PC-3 (cell line): ENCODE measurements at places on chromosomes 1 and 21.

GRCh38 chr21:42601656-42602055 is 51.8 kb upstream of the PDE9A start:
- no peak overlapping the region for H3K27ac ChIP-seq
- no peaks in the 10 kb centered on the region for H3K36me3 ChIP-seq
- H3K27me3 ChIP-seq: peaks cover 34% of the 10 kb centered on the region
- no peak for DNase-seq
- no peaks in the 10 kb centered on the region for H3K4me1 ChIP-seq

DNA sequence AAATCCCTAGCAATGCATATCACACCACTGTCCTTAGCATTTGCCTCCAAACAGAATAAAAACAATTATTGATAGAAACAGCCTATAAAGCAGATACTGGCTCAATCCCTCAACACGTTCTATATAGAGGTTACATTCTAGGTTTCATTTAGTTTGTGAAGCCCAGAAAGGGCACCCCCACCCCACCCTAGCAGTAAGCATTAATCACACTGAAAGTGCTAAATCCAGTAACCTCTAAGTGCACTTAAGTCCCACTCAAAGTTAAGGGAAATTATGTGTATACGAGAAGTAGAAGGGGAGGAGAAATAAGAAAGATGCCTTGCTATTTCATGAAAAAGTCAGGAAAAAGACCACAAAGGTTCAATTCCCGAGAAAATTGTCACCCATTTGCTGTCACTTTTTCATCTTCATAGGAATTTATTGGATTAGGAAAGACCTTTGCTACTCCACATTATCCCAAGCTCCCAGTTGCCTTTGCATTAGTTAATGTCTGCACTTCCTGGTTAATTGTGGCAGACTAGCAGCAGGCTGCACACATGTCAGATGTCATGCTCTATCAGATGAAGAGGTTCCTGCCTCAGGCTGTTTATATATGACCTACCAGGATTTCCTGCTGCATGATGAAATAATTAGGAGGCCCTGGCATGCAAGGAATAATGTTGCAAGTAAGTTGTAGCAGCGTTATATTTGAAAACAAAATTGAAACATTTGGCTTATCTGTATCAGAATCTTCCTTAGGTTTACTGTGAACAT is 54.5 kb upstream of the LHX8 start:
- H3K27ac ChIP-seq: no peak overlapping the region
- no peaks in the 10 kb centered on the region for H3K4me1 ChIP-seq
- peaks cover 3% of the 10 kb centered on the region; the same call in 1 of the 2 replicates for H3K27me3 ChIP-seq

- H3K27ac ChIP-seq: no peak overlapping the region
- no peak overlapping the region for H3K4me3 ChIP-seq
- no peaks in the 10 kb centered on the region for H3K27me3 ChIP-seq
- H3K36me3 ChIP-seq: no peaks in the 10 kb centered on the region
- H3K4me1 ChIP-seq: peaks cover 12% of the 10 kb centered on the region; the same call in 1 of the 2 replicates
Observed at GRCh38 chr1:195740862-195741261, 867.4 kb downstream of the KCNT2 start.

DNA sequence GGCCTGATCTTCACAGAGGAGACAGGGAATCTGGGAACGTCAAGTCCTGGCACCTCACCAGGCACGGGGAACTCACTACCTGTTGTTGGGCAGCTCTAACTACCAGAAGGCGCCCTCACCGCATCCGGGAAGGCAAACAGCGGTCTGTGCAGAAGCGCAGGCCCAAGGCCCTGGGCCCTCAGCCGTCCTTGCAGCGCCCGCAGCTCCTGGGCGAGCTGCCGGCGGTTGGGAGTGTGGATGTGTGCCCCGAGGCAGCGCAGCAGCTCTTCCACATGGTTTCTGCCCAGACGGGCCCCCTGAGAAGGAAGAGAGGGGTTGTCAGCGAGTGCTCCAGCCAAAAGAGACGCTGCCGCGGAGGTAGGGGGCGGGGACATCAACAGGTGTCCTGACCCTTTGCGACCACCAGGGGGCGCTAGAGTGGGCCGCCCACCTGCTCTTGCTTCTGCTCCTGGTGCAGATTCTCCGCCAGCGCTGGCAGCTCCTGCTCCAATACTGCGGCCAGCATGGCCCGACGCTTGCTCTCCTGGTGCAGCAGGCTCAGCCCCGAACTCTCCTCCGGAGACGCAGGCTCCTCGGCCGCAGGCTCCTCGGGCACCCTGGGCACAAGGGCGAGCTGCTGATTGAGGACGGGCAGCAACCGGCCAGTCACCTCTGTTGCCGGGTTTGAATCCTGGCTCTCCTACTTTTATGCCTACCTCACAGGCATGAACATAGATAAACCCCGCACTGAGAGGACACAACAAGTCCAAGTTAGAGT is 9.3 kb downstream of the MAP3K6 start:
- no peak overlapping the region for H3K27ac ChIP-seq
- no peaks in the 10 kb centered on the region for H3K27me3 ChIP-seq
- H3K4me3 ChIP-seq: no peak overlapping the region
- H3K4me1 ChIP-seq: no peaks in the 10 kb centered on the region

DNA sequence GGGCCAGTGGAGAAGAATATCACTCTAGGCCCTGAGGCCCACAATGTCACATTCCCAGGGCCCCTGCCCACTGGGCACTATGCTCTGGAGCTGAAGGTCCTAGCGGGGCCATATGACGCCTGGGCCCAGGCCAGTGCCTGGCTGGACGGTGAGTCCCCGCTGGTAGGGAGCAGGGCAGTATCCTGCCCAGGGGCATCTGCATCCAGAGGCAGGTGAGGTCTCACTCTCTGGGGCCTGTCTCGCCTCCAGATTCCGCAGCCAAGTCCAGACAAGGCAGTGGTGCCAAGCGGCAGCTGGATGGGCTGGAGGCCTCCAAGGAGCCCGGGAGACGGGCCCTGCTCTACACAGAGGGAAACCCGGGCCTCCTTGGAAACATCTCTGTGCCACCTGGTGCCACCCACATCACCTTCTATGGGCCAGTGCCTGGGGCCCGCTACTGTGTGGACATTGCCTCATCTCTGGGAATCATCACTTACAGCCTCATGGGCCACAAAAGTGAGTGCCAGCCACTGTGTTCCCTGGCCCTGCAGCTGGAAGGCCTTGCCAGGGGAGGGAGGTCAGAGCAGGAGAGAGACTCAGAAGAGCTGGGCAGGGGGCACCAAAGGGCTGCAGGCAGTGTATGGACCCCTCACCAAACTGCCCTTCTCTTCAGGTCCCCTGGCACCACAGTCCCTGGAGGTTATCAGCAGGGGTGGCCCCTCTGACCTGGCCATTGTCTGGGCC is 11.1 kb upstream of the PTPN7 start:
- no peak overlapping the region for H3K27ac ChIP-seq
- H3K4me1 ChIP-seq: no peaks in the 10 kb centered on the region
- no peak for DNase-seq
- H3K27me3 ChIP-seq: no peaks in the 10 kb centered on the region
- H3K4me3 ChIP-seq: no peak overlapping the region
- no peaks in the 10 kb centered on the region for H3K36me3 ChIP-seq

DNA sequence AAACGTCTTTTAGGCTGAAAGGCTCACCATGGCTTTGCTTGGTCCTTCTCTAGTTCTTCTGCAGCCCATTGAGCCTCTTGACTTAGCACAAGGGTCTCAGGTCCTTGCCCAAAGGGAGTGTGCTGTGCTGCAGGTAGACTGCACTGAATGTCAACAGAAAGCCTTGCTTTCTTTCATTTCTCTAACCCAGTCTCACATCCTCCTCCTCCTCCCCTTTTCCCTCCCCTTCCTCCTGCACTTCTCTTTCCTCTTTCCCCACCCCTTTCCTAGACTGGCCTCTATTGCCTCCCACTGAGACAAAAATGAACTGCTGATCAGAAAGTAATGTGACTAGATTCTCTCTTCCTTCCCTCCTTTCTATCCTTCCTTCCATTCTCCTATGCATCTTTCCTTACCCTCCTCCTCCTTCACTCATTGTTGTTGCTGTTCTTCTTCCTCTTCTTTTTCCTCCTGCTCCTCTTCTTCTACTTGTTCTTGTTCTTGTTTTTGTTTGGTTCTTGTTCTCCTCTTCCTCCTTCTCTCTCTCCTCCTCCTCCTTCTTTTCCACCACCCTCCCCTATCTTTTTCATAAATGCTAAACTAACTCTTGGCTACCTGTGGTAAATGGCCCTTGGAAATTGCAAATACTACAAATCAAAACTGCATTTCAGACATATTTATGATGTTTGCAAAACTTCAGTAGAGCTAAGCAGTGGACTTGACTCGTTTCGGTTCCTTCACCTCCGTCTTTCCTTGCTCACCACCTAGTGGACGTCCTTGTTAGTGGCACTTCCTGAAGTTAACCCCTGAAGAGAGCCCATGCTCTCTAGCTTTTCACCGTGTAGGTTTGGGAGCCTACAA is at the start of gene SELL:
Gene SELL (minus strand): TSS at position 152 of the 840 bp plus-strand sequence. CDS start 122 bp downstream, at position 30.
- H3K36me3 ChIP-seq: no peaks in the 10 kb centered on the region
- H3K4me1 ChIP-seq: peaks cover 6% of the 10 kb centered on the region; the same call in 1 of the 2 replicates
- H3K27ac ChIP-seq: no peak within 1 kb of the TSS
- H3K27me3 ChIP-seq: peaks cover 7% of the 10 kb centered on the region; the same call in 1 of the 2 replicates

DNA sequence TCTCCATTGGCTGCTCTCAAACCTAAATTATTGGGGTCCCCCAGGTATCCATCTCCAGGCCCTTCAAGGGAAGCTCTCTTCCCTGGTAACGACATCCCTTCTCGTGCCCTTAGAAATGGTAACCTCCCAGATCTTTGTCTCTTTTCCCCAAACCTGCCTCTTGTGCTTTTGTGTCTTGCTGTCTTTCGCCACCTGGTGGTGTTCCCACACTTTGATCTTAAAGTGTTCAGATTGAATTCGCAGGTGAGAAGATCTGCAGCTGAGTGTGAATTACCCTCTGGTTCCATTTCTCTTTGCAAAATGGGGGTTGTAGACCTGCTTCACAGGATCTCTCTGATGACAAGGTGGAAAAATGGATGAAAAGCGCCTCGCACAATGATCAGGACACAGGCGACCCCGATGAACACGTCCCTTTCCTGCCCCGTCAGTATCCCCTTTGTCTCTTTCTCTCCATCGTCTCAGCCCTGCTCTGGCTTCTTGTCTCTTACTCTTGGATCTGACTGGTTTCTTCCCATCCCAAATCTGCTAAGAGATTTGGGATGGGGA is 53.1 kb downstream of the DOP1B start:
- peak overlapping the region; percentile 83 for H3K27ac ChIP-seq
- peak overlapping the region; percentile 31; the same call in 1 of the 2 replicates for H3K4me3 ChIP-seq
- H3K27me3 ChIP-seq: no peaks in the 10 kb centered on the region
- peaks cover 4% of the 10 kb centered on the region; the same call in 1 of the 2 replicates for H3K36me3 ChIP-seq
- peak; percentile 83 for DNase-seq
- H3K4me1 ChIP-seq: peaks cover 67% of the 10 kb centered on the region

- peak; percentile 51 for DNase-seq
- H3K27ac ChIP-seq: no peak within 1 kb of the TSS
- H3K4me3 ChIP-seq: peak within 1 kb of the TSS; percentile 59
- H3K27me3 ChIP-seq: peaks cover 63% of the 10 kb centered on the region
Observed at GRCh38 chr1:24930260-24931145, at the start of gene RUNX3. RUNX3 (minus strand) TSS chr1:24930276; CDS start chr1:24929868, 408 bp downstream.

GRCh38 chr1:159897962-159898361 is 2.0 kb downstream of the CFAP45 start:
- H3K27me3 ChIP-seq: no peaks in the 10 kb centered on the region
- H3K36me3 ChIP-seq: no peaks in the 10 kb centered on the region
- DNase-seq: no peak
- H3K4me1 ChIP-seq: peaks cover 20% of the 10 kb centered on the region
- H3K4me3 ChIP-seq: no peak overlapping the region
- H3K27ac ChIP-seq: no peak overlapping the region

DNA sequence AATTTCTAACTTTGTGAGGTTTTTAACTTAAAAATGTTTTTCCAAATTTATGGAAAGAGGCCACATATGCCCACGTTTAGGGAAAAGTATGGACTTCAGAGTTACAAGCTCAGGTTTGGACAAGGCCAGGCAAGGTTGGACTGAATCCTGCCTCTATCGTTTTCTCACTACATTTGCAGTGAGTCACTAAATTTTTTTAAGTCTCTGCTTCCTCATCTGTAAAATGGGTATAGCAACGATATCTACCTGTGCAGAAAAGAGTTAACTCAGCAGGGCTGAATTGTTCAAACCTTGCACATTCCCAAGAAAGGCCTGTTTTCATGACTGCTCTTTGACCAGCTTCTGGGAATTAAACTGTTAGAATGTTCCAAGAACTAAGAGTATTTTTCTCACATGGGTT is 159.1 kb downstream of the LTN1 start:
- H3K4me3 ChIP-seq: no peak overlapping the region
- no peak for DNase-seq
- peaks cover 31% of the 10 kb centered on the region for H3K4me1 ChIP-seq
- H3K27me3 ChIP-seq: no peaks in the 10 kb centered on the region

GRCh38 chr1:17570228-17570627 is 30.7 kb downstream of the ARHGEF10L start:
- H3K27ac ChIP-seq: peak overlapping the region; percentile 97
- no peaks in the 10 kb centered on the region for H3K27me3 ChIP-seq
- no peaks in the 10 kb centered on the region for H3K36me3 ChIP-seq
- peaks cover 19% of the 10 kb centered on the region for H3K4me1 ChIP-seq
- no peak overlapping the region for H3K4me3 ChIP-seq

GRCh38 chr1:26799479-26800142 is 11.9 kb downstream of the PIGV start:
- no peaks in the 10 kb centered on the region for H3K27me3 ChIP-seq
- peak overlapping the region; percentile 43; the same call in 1 of the 2 replicates for H3K4me3 ChIP-seq

DNA sequence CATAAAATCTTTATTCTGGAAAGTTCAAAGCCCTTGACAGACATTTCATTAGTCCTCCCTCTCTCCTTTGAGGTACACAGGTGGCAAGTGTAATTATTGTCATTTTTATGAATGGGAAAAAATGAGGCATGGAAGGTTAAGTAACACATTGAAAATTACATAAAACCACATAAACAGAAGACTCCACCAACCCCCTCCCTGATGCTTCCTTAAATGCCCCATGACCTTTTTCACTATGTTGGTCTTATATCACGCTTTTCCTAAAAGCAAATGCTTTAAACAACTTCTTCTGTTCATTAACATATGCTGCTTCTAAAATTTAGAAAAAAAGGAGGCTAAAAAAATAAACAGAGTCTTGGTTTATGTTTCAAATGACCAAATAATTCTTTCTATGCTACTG is 648.4 kb downstream of the PTPRC start:
- no peaks in the 10 kb centered on the region for H3K27me3 ChIP-seq
- no peak for DNase-seq
- no peak overlapping the region for H3K27ac ChIP-seq
- H3K4me1 ChIP-seq: no peaks in the 10 kb centered on the region
- H3K4me3 ChIP-seq: no peak overlapping the region

- H3K27me3 ChIP-seq: no peaks in the 10 kb centered on the region
- no peak overlapping the region for H3K4me3 ChIP-seq
- H3K4me1 ChIP-seq: peaks cover 27% of the 10 kb centered on the region
- DNase-seq: peak; percentile 83
- H3K27ac ChIP-seq: no peak overlapping the region; the same call in 1 of the 2 replicates
- H3K36me3 ChIP-seq: no peaks in the 10 kb centered on the region
Observed at GRCh38 chr1:169102567-169102966, 3.9 kb upstream of the ATP1B1 start.

DNA sequence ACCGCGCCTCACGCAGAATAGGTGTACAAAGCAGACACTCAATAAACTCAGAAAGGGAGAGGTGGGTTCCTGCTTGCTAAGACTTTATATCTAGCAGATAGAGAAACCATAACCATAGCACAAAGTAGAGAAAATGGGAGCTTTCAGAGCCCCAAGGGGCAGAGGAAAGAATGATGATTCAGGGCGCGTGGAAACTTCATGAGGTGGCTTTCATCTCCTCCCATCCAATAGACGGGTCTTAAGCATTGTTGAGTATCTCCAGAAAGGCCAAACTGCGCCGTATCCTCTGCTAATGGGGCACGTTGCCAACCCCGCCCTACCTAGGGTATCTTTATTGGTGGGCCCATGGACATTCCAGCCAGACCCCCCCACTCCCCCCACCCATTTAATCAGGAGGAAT is 778 bp upstream of the MIXL1 start:
- H3K36me3 ChIP-seq: no peaks in the 10 kb centered on the region
- no peak for DNase-seq
- no peak overlapping the region for H3K27ac ChIP-seq
- H3K4me3 ChIP-seq: no peak overlapping the region
- H3K4me1 ChIP-seq: no peaks in the 10 kb centered on the region
